ENCODE measurements at places on chromosomes 3 and 15.
A peak's percentile ranks its signal among the peaks of the same experiment; 100 is the strongest.

GRCh38 chr3:169667166-169668071, 3.9 kb upstream of the MECOM start:
- DNase-seq, result no peak

DNA sequence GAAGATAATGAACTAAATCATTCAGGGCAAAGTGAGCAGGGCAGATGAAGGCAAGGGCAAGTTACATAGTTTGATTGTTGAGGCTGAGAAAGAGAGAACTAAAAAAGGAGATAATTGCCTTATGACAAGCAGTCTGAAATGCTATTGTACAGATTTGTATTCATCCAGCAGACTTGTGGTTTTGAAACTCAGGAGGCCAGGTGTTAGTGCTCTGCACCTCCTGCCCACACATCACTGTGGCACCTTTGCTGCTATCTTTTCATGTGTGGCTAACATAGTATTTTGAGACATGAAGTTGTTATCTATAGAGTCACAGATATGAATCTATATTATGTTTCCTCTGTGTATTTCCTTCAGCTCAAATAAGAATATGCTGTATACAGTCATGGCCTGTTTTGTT, 24.3 kb upstream of the SUCLG2 start:
- DNase-seq, result no peak

DNA sequence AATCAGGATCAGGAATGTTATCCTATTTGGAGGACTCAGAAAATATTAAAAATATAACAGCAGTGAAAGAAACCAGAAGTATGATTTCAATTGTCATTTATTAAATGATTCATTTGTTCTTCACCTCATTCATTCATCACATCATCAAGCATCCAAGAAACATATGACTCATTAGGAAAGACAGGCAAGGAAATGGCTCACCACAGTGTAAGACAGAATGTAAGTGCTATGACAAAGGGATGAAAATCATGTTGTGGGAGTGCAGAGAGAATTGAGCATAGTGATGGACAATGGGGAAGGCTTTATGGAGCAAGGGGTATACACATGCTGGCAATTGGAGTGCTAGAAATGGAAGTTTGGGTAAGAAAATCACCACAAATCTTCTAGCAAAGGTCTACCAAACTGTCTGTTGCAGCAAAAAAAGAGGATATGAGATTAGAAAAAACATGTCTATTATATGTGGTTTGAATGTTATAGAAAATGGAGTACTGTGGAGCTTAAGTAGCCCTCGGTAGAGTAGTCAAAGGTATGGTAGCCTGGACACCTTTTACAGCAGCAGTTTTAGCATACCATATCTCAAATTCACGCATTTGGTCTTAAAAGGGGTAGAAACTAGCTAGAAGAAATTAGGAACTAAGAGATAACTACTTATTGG, 111.1 kb upstream of the GPR149 start:
- DNase-seq, result no peak

GRCh38 chr15:96119734-96120133, 210.8 kb upstream of the NR2F2 start:
- DNase-seq, result no peak

DNA sequence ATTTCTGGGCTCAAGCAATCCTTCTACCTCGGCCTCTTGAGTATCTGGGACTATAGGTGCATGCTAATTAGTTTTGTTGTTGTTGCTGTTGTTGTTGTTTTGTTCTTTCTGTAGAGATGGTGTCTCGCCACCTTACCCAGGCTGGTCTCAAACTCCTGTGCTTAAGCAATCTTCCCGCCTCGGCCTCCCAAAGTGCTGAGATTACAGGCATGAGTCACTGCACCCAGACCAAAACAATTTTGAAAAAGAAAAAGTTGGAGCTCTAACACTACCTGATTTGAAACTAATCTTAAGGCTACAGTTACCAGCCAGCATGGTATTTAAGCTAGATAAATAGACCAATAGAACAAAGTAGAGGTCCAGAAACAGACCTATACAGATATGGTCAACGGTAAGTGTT, 29.8 kb downstream of the KPNA1 start:
- DNase-seq, result no peak

DNA sequence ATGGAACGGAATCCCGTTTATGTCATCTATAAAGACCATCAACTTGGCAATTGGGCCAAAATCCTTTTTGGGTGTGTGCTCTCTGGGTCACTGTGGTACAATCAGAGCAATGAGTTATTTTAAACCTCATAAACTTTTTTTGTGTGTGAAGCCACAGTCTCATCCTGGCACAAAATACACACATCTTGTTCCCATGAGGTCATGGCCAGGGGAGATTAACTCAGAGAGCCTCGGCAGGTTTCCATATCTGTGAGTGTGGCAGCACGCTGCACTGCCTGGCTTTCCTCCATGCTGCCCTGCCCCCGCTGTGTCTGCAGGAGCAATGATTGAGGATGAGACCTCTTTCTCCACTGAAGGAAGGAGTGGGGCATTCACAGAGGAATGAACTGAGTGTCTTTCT, 54.0 kb upstream of the DLG1 start:
- no peak for DNase-seq

- no peak for DNase-seq
Measured at GRCh38 chr15:51121118-51121517, 26.4 kb upstream of the TNFAIP8L3 start.

DNA sequence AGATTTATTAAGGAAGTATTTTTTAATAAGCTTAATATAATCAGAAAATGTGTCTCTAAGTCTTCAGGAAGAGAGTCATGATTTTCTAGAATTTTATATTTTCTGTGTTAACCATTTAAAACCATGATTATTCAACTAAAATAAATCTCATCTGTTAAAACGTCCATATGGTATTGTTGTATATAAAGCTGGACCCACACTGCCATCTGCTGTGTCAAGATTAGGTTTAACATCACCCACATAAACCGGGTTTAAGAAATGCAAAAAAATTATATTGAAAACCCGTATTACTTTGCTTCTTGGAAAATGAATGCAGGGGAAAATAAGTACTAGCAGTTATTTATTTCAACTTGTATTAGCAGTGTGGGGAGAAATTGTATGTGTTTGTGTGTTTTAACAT, 9.5 kb upstream of the CCDC66 start:
- peak; percentile 86 for DNase-seq

DNA sequence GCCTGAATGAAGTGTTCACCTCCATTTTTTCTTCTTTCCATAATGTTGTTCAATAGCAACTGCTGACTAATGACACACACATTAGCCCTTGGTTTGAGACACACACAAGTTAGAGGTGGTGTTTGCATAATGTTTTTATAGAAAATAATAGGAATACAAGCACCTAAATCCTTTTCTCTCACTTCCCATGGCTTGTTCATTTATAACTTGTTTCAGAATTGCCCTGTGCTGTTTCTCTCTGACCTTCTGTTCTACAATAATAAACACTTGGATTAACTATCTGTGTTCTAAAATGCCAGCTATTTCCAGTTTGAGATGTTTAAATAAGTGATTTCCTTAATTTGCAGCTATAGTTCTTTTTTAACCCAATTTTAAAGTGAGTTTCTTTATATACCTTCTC, 525.1 kb upstream of the ROBO2 start:
- DNase-seq, result no peak

GRCh38 chr15:36256404-36256807, 323.0 kb upstream of the CDIN1 start:
- DNase-seq, result no peak

DNA sequence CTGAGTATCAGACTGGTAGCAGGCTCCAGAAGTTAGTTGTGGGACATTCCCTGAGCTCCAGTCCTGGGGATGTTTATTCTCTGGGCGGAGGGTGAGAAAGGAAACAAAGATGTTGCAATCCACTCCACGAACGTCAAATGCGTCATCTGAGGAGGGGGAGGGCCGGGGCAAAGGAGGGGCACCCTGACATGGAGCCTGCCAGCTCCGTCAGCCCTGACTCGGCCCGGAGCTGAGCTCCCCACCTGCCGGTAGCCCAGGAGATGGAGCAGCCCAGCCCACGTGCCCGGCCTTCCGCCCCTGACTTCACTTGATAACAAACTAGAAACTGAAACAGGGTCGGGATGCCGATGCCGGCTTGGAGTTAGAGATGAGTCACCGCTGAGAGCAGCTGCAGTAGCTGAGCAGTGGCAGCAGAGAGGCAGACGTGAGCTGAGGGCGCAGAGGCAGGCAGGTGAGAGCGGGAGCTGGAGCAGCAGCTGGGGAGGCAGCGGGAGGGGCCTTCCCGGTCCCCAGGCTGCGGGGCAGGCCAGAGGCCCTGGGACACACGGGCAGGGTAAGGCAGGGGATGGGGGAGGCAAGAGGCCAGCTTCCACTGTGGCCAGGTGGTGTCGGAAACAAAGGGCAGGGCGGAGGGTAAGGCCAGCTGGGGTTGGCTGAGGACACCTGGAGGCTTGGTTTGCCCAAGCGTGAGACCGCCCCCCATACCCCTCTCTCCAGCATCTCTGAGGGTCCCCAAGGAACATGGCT, at the start of gene ISG20:
TSS of gene ISG20 (plus strand) at position 391 of the 747 bp plus-strand sequence. CDS start at position 742, 351 bp downstream.
- no peak for DNase-seq

DNA sequence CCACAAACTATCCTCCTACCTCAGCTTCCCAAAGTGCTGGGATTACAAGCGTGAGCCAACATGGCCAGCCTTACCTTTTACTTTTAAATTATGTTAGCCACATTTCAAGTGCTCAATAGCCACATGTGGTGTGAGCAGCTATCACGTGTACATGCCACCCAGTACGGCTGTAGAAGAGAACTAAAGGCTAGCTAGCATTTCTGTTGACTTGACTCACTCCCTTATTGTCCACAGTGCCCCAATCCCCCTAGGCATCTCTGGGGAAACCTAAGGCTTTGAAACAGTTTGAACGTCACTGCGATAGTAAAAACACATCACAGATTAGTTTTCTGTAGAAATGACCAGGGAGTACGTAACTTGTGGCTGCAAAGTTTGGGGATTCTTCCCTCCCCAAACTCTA, 12.0 kb downstream of the C15orf40 start:
- no peak for DNase-seq

DNA sequence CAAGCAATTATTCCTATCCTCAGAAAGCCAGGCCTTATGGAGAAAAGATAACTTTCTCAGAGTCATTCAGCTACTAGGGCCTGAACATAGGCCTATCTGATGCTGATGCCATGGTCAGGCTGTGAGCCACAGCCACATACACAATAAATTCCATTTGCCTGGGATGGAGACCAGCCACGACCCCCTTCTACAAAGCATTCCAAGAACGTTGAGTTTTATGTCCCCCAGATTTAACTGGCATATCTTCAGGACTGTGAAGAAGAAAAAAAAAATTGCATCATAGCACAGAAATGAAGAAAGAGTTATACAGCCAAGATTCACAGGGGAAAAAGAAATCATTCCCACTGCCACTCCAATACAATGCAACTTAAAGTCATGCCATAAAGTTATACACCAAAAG, 100.0 kb downstream of the THBS1 start:
- DNase-seq, result no peak

DNA sequence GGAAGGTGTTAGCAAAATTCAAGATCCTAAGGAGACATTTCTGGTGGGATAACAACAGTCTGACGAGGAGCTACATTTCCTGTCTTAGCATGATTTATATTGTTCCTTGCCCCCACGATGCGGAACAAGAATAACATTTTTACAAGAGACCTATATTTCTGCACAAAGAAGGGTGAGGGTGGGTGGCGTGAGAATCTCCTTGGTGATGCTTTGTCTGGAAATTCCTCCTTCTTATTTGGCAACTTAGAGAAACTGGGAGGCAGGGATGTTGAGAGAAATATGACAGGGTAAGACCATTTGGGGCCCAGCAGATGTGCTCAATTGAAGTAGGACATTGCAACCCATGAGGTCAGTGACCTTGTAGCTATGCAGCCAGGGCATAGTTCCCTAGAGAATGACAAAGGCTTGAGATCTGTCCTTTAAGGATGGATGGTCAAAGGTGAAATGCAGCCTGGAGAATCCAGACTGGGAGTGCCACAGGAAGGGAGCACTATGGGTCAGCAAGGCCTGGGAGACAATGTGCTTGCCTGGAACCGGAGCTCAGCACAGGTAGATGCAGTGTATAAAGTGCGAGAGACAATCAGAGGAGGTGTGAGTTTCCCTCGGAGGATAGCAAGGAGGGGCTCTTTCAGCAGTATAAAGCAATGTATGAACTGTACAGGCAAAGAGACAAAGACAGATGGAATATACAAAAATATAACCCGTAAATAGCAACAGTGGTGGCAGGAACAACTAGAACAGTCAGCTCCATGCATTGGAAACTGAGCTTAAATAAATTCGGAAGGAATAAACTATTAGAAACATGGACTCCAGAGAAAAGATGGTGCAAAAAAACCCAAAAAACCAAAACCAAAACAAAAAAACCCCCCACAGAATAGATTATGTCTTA, 317.6 kb upstream of the TBL1XR1 start:
- no peak for DNase-seq

- peak; percentile 44 for DNase-seq
Measured at GRCh38 chr15:60905587-60905986, 323.5 kb downstream of the RORA start.

GRCh38 chr3:109356442-109357155, 19.3 kb upstream of the DPPA4 start:
- DNase-seq, result no peak

DNA sequence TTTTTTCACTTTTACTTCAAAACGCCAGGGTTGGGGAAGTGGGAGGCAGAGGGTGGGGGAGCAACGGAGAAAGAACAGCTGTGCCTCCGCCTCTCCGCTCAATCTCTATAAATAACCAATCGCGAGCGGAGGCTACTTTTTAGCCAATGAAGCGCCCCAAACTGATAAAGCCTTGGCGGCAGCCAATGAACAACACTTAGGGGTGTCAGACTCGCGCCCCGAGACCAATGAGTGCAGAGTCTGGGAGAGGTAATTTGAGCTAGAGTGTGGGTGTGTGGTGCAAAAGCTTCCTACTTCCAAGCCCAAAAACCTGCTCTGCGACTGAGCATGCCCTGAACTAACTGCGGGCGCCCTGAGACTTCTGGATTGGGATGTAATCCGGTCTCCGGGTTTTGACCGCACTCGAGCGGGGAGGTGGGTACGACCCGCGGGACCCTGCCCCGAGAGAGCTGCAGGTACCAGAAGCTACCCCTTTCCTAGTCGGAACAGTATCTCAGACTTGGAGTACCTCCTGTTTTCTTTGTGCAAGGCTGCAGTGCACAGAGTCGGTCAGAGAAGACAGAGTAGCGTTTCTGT, 800 bp upstream of the RAP2B start:
- DNase-seq, result peak; percentile 87

- DNase-seq, result no peak
Measured at GRCh38 chr15:74482661-74483060, 21.7 kb upstream of the UBL7 start.

GRCh38 chr15:70061696-70062270, 35.9 kb downstream of the TLE3 start:
- no peak for DNase-seq

- DNase-seq, result no peak
Measured at GRCh38 chr3:143627336-143627735, 220.9 kb downstream of the SLC9A9 start.

- DNase-seq, result no peak
Measured at GRCh38 chr3:150303768-150304167, 104.3 kb upstream of the TSC22D2 start.
